ENCODE measurements at places on chromosomes 11 and 22. TPM values are rescaled to one million over a fixed set of nuclear protein-coding genes. Genes with fewer than 3 reads are reported as not detected.

VPREB1 gene
- not detected for total RNA-seq

ATG2A gene
- 22.5 TPM for total RNA-seq

DNA sequence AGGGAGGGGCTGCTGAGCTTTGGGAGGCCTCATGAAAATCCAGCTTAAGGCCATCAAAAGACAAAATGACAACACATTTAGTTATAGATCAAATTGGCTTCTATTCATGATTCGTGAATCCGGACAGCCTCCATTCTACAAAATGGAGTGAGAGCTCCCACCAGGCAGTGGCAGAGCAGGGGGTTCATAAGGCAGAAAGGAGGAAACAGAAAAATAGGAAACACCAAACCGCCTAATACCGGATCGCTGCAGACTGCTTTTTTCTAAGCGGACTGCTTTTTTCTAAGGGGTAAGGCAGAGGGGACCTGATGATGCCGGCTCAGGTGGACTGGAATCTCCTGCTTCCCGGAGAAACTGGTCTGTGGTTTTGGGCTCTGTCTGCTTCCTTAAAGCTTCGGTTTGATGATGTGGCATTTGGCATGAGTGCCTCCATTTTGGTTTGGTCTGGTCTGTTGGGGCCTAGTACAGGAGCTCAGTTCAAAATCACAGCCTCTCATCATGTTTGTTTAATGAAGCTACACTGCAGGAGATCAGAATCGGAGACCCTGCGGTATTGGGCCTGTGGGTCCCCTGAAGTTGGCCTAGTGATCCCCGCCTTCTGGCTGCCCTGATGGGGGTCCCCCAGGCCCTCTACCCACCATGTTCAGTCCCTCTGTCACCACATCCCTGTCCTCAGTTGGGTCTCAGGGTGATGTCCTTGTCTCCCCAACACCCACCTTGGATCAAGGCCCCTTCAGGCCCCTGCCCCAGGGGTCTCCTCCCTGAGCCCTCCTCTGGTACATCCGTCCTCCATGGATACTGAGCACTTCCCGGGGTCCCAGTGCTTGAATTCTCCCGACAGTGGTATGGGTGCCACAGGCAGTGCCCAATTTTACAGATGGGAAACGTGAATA is 1.2 kb downstream of the ALDH3B1 start:
- no peak for DNase-seq

DNA sequence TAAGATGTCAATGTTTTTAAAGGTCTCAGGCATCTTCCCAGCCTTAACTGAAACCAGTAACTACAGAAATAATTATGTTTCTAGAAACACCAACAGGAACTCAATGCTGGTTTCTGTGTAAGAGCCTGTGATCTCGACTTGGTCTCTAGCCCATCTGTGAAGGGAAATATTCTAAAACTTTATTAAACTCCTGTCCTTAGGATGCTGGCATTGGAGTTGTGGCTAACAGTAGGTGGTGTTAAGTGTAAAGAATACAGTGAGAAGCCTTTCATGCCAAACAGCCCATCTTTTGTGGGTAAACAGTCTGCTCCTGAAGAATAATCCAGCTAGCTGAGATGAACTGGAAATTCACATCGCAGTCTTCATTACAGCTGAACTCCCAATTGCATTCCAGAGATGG is 133.2 kb downstream of the ADAMTS15 start:
- DNase-seq = no peak

SC5D gene
- 22.9 TPM for total RNA-seq

DNA sequence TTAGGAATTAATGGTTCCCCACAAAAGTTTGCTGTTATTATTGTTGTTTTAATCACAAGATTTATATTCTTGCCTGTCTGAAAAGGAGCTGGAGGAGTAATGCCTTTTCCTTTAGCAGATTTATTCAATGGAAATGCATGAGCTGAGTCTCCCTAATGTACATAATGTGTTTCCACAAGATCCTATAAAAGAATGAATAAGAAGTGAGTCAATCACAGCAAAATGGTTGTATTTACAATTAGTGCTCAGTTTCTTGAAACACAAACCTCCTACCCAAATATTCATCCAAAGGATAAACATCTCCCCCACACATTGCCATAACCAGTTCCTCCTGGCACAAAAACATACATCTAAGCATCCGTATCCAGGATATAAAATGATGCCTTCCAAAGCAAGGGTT is 33.3 kb downstream of the ME3 start:
- DNase-seq = no peak

DNA sequence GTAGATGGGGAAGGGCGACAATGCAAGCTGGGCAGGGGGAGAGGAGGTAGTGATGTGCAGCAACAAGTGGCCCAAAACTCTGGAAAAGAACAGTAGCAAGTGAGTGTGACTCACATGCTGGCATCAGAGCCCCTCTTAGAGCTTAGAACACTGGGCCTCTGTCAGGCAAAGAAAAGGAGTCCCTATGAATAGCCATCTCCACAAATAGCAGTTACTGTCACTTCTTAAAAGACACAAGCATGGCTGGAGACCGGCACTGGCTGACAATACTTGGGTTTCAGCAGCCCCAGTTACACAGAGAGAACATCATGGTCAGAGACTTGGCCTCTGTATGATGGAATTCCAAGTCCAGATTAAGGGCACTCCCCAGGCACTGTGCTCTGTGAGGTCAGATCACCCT is 58.2 kb downstream of the PRCP start:
- no peak for DNase-seq

GRIK4 gene
- total RNA-seq = 0.02 TPM

ANO9 gene
- 36.9 TPM for total RNA-seq

DMC1 gene
- 14.2 TPM for total RNA-seq

DNA sequence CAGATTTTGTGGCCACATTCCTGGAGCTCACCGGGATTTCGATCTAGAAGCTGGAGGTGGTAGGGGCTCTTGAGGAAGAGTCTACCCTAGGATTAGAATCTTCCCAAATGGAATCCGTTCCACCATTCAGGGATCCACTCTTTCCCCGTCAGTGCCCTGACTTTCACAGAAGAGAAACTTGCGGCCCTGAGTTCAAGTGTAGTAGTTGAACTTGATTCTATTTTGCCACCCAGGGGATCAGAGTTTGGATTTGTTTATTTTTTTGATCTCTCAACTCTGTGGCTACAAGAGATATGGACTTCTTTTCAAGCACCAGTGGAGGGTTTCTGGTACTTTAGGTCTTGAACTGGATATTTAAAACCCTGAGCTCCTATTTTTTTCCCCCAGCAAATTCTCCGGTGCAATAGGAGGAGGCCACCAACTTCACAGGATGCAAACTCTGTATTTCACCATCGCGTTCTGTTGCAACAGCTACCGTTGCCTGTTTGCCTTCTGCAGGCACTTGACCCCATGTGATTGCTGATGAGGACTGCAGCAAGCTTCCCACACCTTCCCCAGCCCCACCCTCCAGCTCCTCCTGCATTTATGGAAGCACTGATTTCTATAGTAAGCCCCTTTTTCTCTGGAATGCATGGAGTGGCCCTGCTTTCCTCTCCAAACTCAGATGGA is 14.8 kb upstream of the MRGPRF start:
- no peak for DNase-seq

DNA sequence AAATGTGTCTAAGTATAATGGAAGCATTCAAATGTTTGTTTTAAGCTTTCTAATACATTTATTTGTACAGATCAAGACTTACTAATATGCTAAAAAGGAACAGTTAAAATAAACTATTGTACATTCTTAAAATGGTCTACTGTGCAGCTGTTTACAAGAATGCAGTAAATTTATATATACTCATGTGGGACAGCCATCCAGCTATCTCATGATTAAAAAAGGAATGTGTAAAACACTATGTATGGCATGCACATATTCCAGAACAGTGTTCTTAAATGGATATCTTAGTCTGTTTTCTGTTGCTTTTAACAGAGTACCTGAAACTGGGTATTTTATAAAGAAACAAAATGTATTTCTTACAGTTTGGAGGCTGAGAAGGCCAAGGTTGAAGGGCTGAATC is 30.2 kb upstream of the CSTF3 start:
- DNase-seq = no peak

OR8H3 gene
- total RNA-seq = not detected

USP2 gene
- total RNA-seq = 0.35 TPM

DNA sequence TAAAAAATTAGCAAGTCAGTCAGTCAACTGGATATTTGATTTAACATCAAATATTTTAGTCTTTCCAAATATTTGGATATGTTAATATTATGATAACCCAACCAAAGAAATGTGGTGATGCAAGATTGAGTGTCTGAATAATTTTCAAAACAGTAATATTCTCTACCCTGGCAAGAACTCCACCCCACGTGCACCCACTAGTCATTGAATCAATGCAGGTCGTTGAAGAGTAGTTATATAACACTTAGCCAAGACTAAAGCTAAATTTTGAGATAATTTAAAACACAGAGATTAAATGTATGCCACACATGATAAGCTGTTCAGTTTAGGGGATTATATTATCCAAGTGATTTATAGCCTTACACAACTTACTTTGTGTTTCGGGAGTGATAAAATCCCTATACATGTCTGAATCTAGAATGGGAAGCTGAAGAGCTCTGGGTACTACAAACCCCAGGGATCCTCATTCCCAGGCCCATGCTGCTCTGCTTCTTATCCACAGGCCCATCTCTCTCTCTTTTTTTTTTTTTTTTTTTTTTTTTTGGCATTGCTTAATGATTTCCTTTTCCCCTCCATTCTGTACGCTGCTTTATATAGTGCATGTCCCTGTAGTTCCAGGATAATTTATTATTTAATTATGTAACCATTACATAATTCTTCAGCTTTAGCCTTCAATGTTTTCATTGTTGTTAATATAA is 392.9 kb downstream of the NTM start:
- no peak for DNase-seq

DNA sequence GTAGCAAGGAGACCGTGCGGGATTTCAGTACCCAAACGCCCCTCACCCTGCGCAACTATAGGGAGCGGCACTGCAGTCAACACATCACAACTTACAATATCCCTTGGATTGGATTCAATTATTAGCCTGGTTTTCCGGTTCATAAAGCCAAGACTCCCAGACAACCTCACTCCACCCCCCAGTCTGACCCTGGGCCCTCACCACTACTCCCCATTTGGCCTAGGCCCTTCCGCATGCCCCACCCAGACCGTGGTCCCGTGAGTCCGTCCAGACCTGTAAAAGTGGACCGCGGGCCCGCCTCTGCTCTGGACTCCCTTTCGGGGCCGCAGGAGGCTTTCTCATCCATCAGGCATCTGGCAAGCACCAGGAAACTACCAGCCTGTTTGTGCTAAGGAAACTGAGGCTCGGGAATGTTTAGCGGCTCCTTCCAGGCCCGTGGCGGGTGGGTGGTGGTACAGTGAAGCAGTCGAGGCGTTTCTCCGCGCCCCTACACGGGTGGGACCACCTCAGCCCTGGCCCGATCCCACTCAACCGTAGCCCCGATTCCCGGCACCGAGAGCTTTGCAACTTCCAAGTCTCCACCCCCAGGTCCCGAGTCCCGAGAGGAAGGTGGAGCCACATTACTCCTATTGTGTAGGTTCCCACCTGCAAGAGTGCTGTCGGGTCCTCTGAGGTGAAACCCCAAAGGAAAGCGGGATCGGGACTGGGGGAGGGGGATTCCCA is 679 bp upstream of the DPP3 start:
- peak; percentile 73 for DNase-seq

DNA sequence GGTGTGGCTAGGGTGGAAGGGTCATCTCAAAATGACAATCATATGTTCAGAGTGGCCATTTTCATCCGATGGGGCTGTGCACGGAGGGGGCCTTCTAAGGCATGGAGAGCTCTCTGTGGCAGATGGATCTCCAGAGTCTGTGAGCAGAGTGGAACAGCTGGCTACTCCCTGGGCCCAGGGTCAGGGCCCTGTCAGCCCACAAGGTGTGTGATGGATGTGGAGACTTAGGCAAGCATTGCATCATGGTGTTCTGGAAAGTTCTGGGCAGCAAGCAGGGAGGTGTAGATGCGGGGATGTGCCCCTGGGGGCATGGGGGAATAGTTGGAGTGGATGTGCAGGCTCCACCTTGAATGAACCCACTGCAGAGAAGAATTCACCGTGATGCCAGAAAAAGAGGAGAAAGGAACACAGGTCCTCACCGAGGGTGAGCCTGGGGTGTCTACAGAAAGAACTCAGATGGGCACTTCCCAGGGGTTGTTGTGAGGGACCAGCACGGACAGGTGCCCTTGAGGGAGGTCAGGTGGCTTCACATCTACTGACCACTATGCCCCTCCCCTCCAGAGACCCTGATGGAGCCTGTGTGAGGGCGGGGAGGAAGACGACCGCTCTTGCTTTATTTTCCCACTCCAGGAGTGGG is 51.1 kb downstream of the CHRDL2 start:
- DNase-seq = no peak

- no peak for DNase-seq
Observed at GRCh38 chr11:11916981-11917399, 75.2 kb downstream of the USP47 start.

- peak; percentile 76 for DNase-seq
Observed at GRCh38 chr22:18023509-18024275, 669 bp downstream of the MICAL3 start.

DNA sequence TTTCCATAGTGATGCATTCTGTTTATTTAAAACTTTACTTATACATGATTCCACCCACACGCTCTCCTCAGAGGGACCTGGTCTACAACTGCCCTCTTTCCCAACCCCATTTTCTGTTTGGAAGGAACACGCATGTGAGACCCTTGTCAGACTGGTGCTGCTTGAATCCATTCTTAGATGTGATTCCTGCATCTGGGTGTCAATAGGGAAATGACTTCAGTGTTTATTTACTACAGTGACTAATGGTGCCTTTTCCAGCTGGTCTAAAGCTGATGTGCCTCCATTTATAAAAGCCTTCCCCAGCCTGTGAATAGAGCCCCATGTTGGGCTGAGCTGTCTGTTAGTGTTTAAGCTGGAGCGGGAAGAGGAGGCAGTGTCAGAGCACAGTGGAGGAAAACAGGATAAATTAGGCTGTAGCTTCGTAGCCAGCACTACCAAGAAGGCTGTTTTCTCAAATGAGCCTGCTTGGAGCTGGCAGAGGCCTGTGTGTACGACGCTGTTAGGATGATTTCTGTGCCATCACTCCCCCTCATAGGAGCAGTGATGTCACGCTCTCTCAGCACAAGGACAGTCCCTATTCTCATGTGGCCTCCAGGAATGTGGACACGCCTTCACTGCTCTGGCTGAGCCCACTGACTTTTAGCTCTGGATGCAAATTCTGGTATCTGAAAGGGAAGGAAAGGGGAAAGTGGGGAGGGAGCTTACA is 18.9 kb upstream of the C11orf96 start:
- DNase-seq = no peak

GRCh38 chr11:77446911-77447629 is 26.8 kb downstream of the PAK1 start:
- no peak for DNase-seq

C1QTNF6 gene
- 6.0 TPM for total RNA-seq

MRGPRX2 gene
- 0.12 TPM for total RNA-seq

Measured in activated CD4-positive, alpha-beta T cell treated with anti-CD3 and anti-CD28 coated beads, Interleukin-2, amount 10 ng/mL, durations not matched to agents 24 days and 14 days (primary cell).